ENCODE measurements at places on chromosomes 1 and 21. TPM values are rescaled to one million over a fixed set of nuclear protein-coding genes. Genes with fewer than 3 reads are reported as not detected.
A peak's percentile ranks its signal among the peaks of the same experiment; 100 is the strongest.

DNA sequence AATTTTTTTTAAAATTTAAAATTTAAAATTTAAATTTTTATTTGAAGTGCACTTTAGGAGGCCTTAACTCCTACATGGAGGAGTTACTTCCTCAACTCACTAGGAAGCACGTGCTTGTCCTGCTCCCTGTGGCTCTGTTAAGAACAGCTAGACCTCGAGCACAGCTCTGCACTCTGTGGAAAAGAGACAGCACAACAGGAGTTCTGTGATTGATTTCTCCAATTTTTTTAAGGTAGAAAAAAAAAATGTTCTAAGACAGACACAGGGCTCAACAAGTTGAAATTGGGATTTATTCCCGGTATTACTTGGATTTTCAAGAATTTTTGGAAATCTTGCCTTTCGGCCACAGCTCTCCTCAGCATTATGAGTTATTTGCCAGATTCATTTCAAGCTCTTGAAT, 356.6 kb upstream of the LYPLAL1 start:
- DNase-seq, result no peak

GRCh38 chr1:54302951-54303843, 103.0 kb downstream of the SSBP3 start:
- DNase-seq, result no peak

DNA sequence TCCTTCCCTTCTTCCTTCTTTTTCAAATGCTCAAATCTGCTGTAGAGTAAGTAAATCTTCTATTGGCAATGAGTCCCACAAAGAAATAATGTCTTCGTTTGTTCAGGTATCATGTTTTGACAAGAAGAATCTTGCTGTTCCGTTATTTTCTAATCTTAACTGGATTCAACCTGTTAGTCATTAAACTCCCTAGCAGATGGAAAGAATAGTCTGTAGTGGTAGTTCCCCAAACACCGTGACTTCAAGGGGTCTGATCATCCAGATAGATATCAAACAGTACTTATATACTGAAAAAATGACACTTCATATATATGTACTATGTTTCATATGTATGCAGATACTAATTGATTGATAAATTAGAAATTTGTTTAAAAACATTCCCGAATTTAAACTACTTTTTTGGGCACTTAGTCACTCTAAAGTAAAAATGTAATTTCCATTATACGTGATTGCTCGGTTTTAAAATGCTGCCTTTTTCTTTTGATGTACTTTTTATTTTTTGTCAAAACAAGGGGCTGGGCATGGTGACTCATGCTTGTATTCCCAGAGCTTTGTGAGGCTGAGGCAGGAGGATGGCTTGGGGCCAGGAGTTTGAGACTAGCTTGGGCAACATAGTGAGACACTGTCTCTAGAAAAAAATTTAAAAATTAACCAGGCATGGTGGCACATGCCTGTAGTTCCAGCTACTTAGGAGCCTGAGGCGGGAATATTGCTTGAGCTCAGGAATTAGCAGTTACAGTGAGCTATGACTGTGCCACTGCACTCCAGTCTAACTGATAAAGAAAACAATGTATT, 335.7 kb upstream of the SNX7 start:
- DNase-seq, result no peak

DNA sequence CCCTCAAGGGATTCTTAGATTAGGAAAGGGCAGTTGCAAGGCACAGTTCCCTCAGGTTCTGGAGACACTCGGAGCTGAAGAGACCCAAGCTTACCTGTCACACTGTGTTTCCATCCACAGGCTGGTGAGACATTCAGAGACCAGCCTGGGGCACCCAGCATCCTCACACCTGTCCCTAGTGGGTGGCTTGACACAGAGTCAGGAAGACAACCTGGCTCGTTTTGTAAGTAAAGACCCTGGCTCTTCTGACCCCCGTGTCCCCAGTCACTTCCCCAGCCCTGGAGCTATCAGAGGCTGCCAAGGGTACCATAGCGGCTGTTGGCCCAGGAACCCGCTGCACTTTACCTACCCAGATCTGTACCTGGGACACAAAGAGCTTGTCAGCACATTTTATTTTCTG, 409.8 kb downstream of the MATN1 start:
- peak; percentile 16 for DNase-seq

The SLAMF8 gene
- 4.5 TPM for total RNA-seq

The LAX1 gene
- total RNA-seq, result 1.7 TPM
